Activated CD8-positive, alpha-beta memory T cell treated with anti-CD3 and anti-CD28 coated beads for 4 hours (primary cell): ENCODE measurements at places on chromosomes 1 and 21.

- DNase-seq: no peak
Observed at GRCh38 chr1:157235307-157235706, 97.1 kb upstream of the ETV3 start.

DNA sequence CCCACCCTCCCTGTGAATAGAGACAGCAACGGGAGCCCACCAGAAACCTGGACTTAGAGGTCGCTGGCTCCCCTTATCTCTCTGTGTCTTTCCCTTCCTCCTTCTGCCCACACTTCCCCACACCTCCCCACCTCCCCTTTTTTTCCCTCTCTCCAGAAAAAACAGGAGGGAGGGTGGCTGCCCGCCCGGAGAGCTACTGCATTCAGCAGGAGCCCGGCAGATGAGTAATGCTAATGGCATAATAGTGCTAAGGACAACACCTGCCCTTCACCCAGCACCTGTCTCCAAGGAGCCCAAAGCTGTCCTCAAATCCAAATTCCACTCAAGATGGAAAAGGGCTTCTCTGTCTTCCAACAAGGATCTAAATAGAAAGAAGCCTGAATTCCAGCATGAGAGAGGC lies 11.4 kb upstream of the PRELP start:
- no peak for DNase-seq

DNA sequence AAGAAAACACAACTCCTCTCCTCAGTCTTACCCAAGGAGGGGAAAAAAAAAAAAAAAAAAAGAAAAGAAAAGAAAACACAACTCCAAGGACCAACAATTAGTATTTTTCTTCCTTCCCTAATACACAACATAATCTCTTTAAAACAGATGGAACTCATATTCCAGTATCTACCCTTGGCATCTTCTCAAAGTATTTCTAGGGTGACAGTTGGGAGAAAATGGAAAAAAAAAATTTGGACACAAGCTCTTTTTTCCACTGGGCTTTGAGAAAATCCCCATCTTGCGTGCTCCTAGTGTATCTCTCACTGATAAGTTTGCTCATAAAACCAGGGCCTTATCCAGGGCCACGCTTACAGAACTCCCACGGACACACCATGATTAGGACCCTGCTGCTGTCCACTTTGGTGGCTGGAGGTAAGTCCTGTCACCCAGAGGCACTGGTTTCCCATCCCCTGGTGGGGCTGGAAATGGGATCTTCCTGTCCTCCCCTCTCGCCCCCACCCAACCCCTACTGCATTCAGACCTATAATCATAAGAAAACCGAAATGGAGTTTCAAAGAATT lies at the start of gene CELA2B:
Gene CELA2B, plus strand, starts transcription at position 353 of the 563 bp plus-strand sequence. Its CDS starts 22 bp downstream, at position 375.
- no peak for DNase-seq

DNA sequence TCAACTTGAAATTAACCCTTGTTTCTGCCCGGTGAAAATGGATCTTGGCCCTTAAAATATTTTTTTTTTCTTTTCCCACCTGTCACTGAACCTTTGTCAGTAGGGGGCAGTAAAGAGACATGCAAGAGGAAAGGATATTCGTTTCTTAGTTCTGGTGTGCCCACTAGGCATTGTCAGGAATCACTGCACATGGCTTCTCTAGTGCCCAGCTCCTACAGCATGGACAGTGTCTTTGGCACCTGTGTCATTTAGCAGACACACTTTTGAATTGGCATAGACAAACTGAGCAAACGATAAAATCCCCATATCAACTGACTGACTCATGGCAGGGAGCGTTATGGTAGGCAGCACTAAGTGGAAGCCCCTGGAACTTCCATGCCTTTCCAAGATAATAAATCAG lies 1048.1 kb downstream of the BRINP3 start:
- DNase-seq: no peak

DNA sequence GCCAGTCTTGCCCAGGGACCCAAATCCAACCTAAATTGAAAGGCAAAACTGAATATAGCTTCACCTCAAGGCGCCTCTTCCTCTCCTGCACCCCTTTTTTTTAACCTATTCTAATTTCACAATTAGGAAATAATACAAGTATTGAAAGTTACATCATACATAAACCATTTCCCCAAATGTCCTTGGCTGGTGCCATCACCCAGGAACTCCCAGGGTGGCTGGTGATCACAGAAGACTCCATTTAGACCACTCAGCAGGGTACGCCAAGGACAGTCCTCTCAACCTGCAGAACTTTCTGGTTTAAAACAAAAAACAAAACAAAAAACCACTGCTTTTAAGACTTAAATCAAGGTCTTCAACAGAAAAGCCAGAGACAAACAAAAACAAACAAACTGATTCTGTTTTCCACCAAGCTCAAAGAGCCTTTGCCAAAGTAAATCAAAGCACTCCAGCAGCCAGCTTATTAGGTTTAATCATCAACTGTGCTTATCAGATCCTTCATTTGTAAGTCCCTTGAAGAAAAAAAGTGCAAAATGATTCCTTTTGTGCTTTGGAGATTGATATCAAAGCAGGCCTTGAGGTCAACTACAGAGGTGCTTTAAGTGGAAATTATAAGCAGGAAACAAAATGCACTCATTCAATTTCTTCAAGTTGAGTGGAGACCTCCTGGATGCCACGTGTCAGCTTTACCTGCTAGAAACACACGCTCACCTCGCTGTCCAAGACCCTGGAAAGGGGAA lies 113.0 kb downstream of the ETS2 start:
- DNase-seq: no peak

DNA sequence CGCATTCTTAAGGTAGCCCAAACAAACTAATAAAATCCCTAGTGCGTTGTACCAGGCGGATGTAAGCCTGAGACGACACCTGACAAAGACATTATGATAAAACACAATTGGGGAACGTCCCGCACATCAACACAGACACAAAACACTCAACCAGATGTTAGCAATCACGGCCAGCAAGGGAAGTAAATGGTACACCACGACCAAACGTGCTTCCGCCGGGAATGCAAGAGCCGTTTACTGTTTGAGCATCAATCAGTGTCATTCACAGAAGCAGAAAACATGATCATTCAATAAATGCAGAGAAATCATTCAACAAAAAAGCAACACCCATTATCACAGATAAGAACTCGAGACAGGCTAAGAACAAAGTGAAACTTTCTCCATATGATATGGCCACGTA lies 49.4 kb upstream of the COL18A1 start:
- DNase-seq: no peak

DNA sequence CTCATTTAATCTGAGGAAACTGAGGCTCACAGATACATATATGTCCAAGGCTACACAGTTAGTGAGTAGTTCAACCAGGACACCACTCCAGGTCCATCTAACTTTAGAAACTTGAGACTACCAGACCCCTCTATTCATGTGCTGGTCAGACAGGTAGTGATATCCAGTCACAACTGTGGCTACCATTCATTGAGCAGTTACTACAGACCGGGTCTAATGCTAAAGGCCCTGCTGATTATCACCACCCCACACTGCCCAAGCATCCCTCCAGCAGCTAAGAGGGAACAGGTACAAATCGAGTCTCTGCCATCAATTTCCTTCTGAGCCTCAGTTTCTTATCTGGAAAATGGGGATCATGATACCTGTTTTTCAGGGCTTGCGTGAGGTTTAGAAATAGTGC lies 5.3 kb downstream of the HPCA start:
- no peak for DNase-seq
